ENCODE measurements at places on chromosomes 3 and 15.
A peak's percentile ranks its signal among the peaks of the same experiment; 100 is the strongest.

DNA sequence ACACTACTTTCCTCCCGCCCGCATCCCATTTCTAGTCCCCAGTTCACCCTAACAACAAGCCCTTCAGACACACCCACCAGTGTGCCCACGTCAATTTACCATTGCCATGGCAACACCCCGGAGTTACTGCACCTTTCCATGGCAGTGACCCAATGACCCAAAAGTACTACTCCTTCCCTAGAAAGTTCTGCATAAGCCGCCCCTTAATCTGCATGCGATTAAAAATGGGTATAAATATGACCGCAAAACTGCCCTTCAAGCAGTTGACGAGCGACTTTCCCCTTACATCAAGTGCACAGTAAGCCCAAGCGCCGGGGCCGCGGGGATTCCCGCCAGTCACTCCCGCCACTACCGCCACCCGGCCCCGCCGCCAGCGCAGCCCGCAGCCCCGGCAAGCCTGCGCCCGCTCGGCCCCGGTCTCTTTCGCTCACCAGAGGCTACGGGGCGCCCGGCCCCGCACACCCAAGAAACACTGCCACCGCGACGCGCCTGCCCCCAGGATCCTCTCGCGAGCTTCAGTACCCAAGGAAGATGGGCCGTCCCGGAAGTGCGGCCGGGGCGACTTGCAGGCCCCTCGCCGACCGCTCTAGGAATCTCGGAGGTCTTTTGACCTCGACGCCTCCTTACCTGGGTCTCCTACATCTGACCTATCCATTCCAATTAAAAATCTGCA, 27.2 kb upstream of the ZNF502 start:
- DNase-seq, result peak; percentile 8

- no peak for DNase-seq
These were observed 9.7 kb downstream of the MEIS2 start for GRCh38 chr15:37090543-37091175.

DNA sequence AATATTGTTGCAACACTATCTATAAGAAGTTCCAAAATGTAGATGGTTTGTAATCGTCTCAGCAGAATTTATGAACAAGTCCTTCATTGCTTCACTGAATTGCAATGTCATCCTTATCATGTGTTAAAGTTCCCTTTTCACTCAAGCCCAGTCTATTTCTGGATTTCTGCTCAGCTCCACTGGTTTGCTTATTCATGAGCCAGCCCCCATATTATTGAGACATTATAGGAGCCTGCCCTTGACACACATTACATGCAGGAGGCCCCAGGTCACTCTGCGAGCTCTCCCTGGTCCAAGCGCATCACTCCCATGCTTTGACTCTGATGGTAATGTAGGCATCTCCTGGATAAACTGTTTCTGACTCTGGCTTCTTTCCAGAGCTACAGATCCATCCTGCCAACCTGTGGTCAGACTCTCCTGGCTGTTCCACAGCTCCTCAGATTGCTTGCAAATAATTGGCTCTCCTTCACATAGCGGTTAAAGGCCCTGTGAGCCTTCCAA, 56.9 kb downstream of the ABTB1 start:
- DNase-seq, result no peak

GRCh38 chr15:37981775-37982174, 47.3 kb downstream of the TMCO5A start:
- no peak for DNase-seq

- DNase-seq, result no peak
These were observed 171.9 kb upstream of the CTDSPL start for GRCh38 chr3:37689645-37690356.

DNA sequence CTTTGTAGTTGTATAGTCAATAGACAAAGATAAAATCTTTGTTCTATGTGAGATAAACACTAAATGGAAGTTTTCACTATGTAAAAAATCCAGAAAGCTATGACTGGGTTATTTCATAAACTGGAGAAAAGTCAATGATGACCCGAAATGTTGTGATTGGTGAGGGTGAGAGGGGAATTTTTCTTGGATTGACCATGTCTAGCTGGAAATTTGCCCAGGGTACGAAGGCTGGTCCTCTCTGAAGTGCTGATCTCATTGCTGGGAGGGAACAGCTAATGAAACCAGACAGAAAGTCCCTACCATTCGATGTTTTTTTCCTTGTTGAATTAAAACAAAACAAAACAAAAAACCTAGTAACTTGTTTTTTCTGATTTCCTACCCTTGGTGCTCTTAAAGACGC, 14.3 kb downstream of the TPRG1 start:
- DNase-seq, result no peak

DNA sequence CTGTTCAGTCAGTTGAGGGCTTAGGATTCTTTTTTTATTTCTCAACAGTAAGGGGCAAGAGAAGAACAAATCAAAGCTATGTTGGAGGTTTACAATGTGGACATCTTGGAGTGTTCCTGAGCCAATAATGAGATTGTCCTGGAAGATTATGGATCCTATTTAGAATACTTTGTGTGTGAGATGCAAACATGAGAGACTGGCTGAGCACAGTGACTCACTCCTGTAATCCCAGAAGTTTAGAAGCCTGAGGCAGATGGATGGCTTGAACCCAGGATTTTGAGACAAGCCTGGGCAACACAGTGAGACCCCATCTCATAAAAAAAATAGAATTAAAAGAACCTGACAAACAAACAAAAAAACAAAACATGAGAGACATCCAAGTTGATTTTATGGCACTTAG, 351.6 kb downstream of the GAP43 start:
- no peak for DNase-seq

DNA sequence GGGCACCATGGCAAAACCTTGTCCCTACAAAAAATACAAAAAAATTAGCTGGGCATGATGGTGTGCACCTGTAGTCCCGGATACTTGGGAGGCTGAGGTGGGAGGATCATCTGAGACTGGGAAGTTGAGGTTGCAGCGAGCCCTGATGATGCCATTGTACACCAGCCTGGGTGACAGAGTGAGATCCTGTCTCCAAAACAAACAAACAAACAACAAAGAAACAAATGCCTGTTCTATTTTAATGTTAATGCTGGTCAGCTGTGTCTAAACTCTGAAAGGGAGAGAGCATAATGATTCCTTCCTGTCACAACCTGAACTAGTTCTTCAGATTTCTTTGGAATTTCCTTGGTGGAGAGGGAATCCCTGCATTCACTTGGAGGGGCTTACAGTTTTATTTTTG, 413.0 kb upstream of the TBL1XR1 start:
- DNase-seq, result no peak

- no peak for DNase-seq
These were observed 9.5 kb downstream of the EDEM1 start for GRCh38 chr3:5197022-5197421.

- no peak for DNase-seq
These were observed 372.4 kb upstream of the CADM2 start for GRCh38 chr3:84586427-84586826.

- DNase-seq, result no peak
These were observed 63.1 kb downstream of the ATP2B2 start for GRCh38 chr3:10442151-10442795.

DNA sequence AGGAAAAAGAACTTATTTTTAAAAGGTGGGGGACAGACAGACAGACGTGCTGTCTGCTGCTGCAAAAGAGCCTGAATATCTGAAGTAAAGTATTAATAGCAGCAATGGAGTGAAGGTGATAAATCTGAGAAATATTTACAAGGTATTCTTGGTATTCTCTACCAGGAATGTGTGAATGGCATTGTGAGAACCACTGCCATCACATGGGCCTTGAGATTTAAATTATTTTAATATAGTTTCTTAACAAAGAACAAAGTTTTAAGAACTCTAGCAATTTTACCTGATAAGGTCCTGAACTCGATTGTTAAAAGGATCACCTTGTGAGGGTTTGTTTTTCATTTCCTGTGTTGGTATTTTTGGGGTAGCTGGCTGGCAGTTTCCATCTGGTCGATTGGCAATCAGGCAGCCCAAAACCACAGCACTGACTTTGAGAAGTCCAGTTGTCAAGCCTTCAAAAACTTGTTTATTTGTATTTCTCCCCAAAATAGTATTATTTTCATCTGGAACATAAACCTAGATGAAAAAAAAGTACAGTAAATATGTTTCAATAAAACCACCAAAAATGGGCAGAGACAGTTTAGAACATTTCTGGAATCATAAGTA, 97.3 kb downstream of the ISL2 start:
- DNase-seq, result no peak

- DNase-seq, result no peak
These were observed 1.5 kb downstream of the CAND2 start for GRCh38 chr3:12797892-12798558.

- no peak for DNase-seq
These were observed 133.6 kb upstream of the RAP2B start for GRCh38 chr3:153028381-153028780.

DNA sequence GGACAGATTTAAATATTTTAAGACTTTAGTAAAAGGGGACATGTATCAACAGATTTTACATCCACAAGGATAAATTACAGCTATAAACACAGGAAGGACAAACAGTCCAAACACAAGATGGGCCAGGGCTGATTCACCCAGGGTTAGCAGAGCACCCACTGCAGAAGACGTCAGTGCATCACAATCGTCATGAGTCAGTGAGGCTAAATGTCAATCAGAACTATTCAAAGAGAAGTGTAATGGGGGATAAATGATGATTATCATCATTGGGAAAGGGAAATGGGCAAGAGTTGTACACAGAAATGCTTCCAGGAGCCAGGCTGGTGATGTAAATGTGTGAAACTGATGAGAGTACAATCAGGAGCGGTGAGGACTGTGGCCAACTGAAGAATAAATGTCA, 226.8 kb downstream of the PLCL2 start:
- DNase-seq, result no peak

GRCh38 chr3:53519065-53519709, 24.8 kb downstream of the CACNA1D start:
- no peak for DNase-seq
